ENCODE measurements at places on chromosomes 7 and 10.

- no peak for DNase-seq
- no peak overlapping the region for H3K4me3 ChIP-seq
- no peak overlapping the region for H3K27ac ChIP-seq
- no peaks in the 10 kb centered on the region for H3K27me3 ChIP-seq
- no peaks in the 10 kb centered on the region for H3K4me1 ChIP-seq
Measured at GRCh38 chr10:106158241-106158640, 1006.3 kb downstream of the SORCS1 start.

GRCh38 chr10:133062085-133062484, 25.6 kb upstream of the ADGRA1 start:
- no peak overlapping the region for H3K27ac ChIP-seq
- no peaks in the 10 kb centered on the region for H3K4me1 ChIP-seq
- no peak for DNase-seq
- H3K36me3 ChIP-seq, result no peaks in the 10 kb centered on the region

- H3K4me1 ChIP-seq, result peaks cover 21% of the 10 kb centered on the region
- H3K27ac ChIP-seq, result peak within 1 kb of the TSS; percentile 72
- peak; percentile 89 for DNase-seq
- no peaks in the 10 kb centered on the region for H3K36me3 ChIP-seq
Measured at GRCh38 chr10:97584060-97584797, at the start of gene HOGA1. TSS of gene HOGA1 (plus strand) at chr10:97584389. CDS start at chr10:97584704, 315 bp downstream.

DNA sequence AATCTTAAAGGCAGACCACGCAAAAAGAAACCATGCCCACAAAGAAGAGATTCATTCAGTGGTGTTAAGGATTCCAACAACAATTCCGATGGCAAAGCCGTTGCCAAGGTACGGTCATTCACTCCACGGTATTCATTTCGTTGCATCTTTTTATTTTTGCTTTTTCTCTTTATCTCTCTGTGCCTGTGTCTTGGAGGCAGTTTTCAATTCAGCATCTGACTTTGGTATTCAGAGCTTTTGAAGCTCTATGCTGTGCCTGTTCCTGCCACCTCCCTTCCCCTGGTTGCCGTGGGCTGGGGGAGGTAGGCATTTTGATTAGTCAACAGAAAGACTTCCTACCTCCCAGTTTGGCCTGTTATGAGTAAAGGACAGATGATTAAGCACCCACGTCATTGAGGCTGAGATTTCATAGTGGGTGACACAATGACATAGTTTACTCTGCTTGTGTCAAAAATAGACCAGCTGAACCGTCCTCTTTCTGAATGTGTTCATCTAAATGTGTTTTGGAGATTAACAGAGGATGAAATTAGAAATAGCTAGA, 149.5 kb downstream of the ARID5B start:
- peak overlapping the region; percentile 97 for H3K27ac ChIP-seq
- peaks cover 32% of the 10 kb centered on the region for H3K4me1 ChIP-seq
- H3K27me3 ChIP-seq, result no peaks in the 10 kb centered on the region
- H3K4me3 ChIP-seq, result peak overlapping the region; percentile 70
- no peak for DNase-seq
- peaks cover 52% of the 10 kb centered on the region for H3K36me3 ChIP-seq

GRCh38 chr10:61219696-61220095, 233.5 kb downstream of the TMEM26 start:
- no peaks in the 10 kb centered on the region for H3K27me3 ChIP-seq
- no peak overlapping the region for H3K27ac ChIP-seq
- no peaks in the 10 kb centered on the region for H3K36me3 ChIP-seq
- no peak overlapping the region for H3K4me3 ChIP-seq
- H3K4me1 ChIP-seq, result no peaks in the 10 kb centered on the region
- DNase-seq, result no peak

GRCh38 chr10:62692085-62692484, 112.4 kb upstream of the ADO start:
- no peaks in the 10 kb centered on the region for H3K27me3 ChIP-seq
- H3K36me3 ChIP-seq, result no peaks in the 10 kb centered on the region
- no peak overlapping the region for H3K4me3 ChIP-seq
- H3K27ac ChIP-seq, result no peak overlapping the region

Measured in SK-N-SH (cell line).